ENCODE measurements at places on chromosomes 6 and 20.

DNA sequence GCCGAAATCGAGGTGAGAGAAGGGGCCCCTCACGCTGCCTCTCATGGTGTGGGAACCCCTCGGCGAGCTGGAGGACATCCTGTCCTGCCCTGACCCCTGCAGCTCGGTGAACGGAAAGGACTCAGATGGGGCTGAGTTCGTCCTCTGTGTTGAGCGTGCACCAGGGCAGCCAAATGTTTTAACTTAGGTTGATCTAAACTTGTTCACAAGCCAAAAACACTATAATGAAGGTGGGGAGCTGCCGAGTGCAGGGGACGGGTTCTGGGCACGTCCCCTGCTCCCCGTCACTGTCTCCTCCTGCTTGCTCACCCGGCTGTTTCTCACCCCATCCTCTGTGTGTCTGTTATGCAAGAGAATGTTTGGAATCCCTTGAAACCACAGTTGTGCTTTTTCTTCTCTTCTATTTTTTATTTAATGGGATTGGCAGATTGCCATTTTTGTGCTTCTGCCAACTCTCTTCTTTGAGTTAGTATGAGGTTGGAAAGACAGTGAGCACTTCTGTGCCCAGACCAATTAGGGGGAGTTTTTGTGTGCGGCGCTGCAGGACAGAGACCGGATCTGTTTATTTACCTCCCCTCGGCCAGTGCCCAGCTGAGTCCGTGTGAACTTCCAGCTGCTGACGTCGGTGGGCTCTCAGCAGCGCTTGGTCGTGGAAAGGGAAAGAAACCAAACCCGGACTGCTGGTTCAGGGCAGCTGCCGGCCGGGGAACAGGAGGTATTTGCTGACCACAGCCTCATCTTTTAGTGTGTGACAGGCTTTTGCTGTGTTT lies 158.1 kb downstream of the DTNBP1 start:
- H3K36me3 ChIP-seq: no peaks in the 10 kb centered on the region
- DNase-seq: no peak
- H3K27ac ChIP-seq: no peak overlapping the region
- no peak overlapping the region for H3K4me3 ChIP-seq

- peaks cover 22% of the 10 kb centered on the region for H3K4me1 ChIP-seq
- H3K4me3 ChIP-seq: no peak overlapping the region
- peaks cover 3% of the 10 kb centered on the region for H3K27me3 ChIP-seq
Measured at GRCh38 chr20:33163856-33164762, 3.9 kb upstream of the BPIFA2 start.

DNA sequence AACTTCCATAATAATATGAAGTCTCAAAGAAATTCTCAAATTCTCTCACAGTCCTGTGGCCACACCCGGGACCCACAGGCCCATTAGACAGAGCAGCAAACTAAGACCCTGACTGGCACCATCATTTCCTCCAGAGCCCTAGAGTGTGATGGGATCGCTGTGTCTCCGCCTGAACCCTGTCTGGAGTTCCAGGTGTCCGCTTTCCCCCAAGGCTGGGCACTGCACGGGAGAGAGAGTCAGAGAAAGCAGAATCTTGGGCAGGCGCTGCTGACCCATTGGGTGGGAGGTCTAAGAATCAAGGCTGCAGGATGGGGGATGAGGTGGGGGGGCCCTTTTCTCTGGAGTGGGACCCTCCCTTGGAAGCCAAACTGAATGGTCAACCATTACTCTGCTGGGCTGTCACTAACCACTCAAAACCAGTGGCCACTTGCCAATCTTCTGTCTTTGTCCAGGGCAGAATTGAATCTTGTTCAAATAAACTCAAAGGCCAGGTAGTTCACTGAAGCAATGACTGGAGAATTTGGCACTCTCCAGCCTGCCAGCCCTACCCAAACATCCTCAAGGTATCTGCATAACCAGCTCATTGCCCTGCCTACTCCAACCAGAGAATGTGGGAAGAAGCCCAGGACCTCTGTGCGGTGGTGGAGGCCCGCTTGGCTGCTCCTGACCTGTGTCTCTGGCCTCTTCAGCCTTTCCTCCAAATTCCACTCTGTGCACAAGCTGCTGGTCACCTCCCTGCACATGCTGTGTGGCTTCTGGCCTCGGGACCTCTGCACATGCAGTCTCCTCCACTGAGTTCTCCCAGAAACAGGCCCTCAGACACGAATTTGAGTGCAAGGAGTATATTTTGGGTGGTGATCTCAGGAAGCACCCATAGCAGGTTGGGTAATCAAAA lies 141.1 kb downstream of the CEBPB start:
- H3K27me3 ChIP-seq: no peaks in the 10 kb centered on the region
- H3K27ac ChIP-seq: no peak overlapping the region
- no peak for DNase-seq
- H3K4me3 ChIP-seq: no peak overlapping the region

DNA sequence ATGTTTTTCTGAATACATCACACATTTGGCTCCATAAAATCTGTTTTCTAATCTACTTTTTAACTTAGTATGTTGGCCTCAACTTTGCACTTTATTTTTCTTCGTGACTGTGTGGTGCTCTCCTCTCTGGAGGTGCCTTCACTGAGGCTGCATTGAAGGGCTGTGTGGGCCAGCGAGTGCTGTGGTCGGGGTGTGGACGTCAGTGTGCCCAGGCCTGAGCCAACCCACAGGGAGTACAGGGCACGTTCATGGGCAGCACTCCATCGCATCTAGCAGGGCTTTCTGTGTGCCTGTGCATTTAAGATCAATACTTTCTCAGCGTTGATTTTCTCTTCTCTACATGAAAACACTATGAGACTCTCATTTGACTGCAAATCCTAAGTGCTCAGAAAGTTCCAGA lies 37.8 kb downstream of the DACT2 start:
- H3K27ac ChIP-seq: no peak overlapping the region
- H3K27me3 ChIP-seq: peaks cover 4% of the 10 kb centered on the region
- no peaks in the 10 kb centered on the region for H3K4me1 ChIP-seq
- H3K4me3 ChIP-seq: no peak overlapping the region

DNA sequence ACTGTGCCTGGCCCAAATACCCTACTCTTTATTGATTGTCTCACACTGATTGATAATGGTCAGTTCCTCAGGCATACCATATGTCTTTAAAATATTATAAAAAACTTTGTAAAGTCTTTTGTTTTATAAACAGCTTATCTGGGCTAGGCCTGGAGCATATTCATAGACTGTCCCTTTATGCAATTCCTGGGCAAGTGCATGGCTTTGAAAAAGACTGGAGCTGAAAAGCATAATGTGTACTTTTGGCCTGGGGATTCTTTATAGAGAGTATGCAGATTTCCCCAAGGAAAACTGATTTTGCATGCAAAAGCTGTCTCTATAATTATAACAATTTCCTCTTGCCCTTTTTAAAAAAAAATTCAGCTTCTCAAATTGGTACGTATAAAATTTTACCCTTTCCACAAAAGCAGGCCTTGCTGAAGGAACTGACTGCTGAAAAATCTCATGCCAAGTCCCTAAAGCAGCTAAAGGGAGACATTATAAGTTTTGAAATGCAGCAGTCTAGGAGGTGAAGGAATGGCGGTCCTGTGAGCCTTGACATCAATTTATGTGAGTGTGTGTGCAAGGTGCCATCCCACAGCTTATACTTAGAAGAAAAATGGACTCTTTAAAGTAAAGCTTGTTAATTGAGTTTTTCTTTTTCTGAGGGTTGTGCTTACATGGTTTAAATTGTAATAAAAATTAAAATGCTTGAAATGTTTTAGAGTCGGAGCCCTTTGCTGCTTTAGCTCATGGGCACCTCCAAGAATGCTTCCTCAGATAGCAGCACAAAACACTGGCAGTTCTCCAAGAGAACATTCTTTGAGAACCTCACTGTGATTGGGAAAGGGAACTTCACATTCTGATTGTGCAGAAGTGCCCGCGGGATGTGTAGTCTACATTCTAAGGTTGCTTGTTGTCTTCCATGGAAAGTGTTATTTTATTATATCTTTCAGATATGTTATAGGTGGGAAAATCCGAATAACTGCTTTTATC lies 43.9 kb downstream of the PLCB4 start:
- no peaks in the 10 kb centered on the region for H3K27me3 ChIP-seq
- H3K4me1 ChIP-seq: no peaks in the 10 kb centered on the region
- H3K4me3 ChIP-seq: no peak overlapping the region

- no peak for DNase-seq
- peaks cover 32% of the 10 kb centered on the region for H3K4me1 ChIP-seq
- peak overlapping the region; percentile 13 for H3K27ac ChIP-seq
- H3K27me3 ChIP-seq: no peaks in the 10 kb centered on the region
Measured at GRCh38 chr6:6694368-6694780, 105.9 kb downstream of the LY86 start.

GRCh38 chr20:6388671-6389197 lies 265.9 kb upstream of the FERMT1 start:
- H3K27ac ChIP-seq: no peak overlapping the region
- no peak for DNase-seq
- no peaks in the 10 kb centered on the region for H3K36me3 ChIP-seq

DNA sequence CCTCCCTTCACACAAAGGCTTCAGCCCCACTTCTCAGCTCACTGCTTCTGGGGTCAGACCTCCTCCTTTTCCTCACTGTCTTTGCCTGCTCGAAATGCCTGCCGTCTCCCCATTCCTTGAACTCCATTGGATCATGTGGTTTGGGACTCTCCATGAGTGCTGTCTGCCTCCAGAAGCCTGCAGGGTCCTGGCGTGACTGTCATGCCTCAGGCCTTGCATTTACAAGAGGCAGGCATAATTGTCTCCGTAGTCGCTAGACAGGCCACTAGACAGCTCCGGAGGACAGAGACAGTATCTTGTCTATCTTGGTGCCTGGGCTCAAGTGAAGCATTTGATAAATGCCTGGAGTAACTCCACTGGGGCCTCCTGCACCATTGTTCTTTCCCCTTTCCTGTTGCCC lies 15.3 kb downstream of the PNLDC1 start:
- H3K36me3 ChIP-seq: no peaks in the 10 kb centered on the region
- no peaks in the 10 kb centered on the region for H3K27me3 ChIP-seq
- DNase-seq: no peak

DNA sequence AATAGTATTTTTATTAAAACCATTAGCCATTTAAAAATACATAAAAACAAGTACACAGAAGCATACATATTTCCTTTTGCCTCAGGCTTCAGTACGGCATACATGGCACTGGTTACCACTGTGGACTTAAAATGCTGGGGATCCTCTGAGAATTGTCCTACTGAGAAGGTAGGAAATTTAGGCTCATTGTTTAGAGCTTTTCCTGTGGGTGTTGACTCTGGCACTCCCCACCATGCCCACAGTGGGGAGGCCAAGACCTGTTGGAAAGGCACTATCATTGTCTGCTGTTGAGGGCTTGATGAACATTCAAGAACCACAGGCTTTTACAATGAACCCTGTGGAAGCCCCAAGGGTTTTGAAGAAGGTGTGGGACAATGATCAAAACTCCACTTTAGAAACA lies 473.4 kb downstream of the BTBD3 start:
- no peaks in the 10 kb centered on the region for H3K27me3 ChIP-seq
- H3K4me1 ChIP-seq: no peaks in the 10 kb centered on the region
